ENCODE measurements at places on chromosomes 5 and 9.
A peak's percentile ranks its signal among the peaks of the same experiment; 100 is the strongest.

GRCh38 chr5:35016174-35017051 lies 31.3 kb downstream of the AGXT2 start:
- no peak for DNase-seq

- DNase-seq = no peak
Measured at GRCh38 chr9:105757496-105758251, 63.3 kb downstream of the TMEM38B start.

GRCh38 chr5:37212096-37212495 lies 37.1 kb downstream of the CPLANE1 start:
- no peak for DNase-seq

GRCh38 chr5:5906778-5907177 lies 471.6 kb downstream of the MED10 start:
- no peak for DNase-seq

DNA sequence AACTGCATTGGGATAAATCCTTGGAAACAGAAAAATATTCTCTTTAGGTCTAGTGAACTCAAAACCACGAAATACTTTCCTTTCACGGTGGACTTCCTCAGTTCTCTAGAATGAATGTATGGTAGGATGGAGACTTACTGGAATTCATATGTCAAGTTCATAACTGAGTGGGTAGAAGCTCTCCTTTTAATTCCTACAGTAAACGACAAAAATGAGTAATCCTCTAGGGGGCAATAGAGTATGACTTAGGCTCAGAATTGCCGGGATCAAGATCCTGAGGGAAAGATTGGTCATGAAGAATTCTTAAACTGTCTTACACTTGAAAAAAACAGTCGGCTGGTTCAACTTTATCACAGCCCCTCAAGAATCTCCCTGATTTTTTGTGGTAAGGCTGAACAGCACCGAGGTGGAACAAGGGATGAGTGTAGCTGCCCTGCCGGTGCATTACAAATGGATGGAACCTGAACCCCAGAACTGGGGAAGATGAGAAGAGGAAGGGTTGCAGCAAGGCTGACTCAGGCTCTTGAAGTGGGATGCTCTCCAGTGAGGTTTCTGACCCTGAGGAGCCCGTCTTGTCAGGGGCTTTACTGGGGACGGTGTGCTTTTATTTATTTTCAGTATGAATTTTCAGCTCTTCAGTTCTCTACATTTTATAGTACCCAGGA lies 14.0 kb upstream of the LOX start:
- peak; percentile 60 for DNase-seq

GRCh38 chr5:133370036-133370831 lies 242.1 kb downstream of the FSTL4 start:
- no peak for DNase-seq

GRCh38 chr9:122265149-122265915 lies 650 bp downstream of the MRRF start:
- peak; percentile 58 for DNase-seq

- peak; percentile 79 for DNase-seq
Measured at GRCh38 chr5:146667633-146668272, 151.8 kb upstream of the GPR151 start.
